ENCODE measurements at places on chromosomes 1 and 21. TPM values are rescaled to one million over a fixed set of nuclear protein-coding genes. Genes with fewer than 3 reads are reported as not detected.

The SEMA4A gene
- total RNA-seq = 28.9 TPM

The PDZK1IP1 gene
- 53.5 TPM for total RNA-seq

The IL12RB2 gene
- total RNA-seq = 0.89 TPM

The AMY2A gene
- total RNA-seq = 0.29 TPM

The UBXN10 gene
- total RNA-seq = 4.0 TPM

The VCAM1 gene
- total RNA-seq = 12.5 TPM

The CFAP126 gene
- total RNA-seq = 2.7 TPM

The LRRIQ3 gene
- total RNA-seq = not detected

The SPRR2D gene
- not detected for total RNA-seq

The RABGAP1L gene
- total RNA-seq = 79.7 TPM

The CFAP57 gene
- 4.2 TPM for total RNA-seq

The IBA57 gene
- 15.0 TPM for total RNA-seq

DNA sequence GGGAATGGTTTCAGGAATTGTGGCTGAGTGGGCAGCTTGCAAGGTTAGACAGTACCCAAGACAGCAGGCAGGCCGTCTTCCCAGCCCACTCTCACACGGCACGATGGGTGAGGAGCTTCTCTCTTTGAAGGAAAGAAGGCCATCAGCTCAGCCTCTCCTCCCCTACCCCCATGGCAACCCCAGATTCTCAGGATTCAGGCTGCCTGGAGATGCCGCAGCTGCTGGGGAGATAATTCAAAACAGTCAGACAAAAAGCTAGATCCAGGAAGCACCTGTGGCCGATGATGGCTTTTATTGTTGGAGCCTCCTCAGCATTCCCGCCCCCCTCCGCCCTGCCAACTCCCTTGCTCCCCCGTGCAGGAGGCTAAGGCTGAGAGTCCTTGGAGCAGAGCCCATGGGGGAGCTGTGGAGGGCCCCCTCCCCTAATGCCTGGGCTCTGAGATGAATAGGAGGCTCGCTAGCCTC lies 220.5 kb downstream of the TRABD2B start:
- no peak for DNase-seq

GRCh38 chr21:44019568-44019958 lies 7.5 kb downstream of the TRAPPC10 start:
- no peak for DNase-seq

GRCh38 chr1:55650444-55650843 lies 435.3 kb upstream of the USP24 start:
- DNase-seq = no peak

DNA sequence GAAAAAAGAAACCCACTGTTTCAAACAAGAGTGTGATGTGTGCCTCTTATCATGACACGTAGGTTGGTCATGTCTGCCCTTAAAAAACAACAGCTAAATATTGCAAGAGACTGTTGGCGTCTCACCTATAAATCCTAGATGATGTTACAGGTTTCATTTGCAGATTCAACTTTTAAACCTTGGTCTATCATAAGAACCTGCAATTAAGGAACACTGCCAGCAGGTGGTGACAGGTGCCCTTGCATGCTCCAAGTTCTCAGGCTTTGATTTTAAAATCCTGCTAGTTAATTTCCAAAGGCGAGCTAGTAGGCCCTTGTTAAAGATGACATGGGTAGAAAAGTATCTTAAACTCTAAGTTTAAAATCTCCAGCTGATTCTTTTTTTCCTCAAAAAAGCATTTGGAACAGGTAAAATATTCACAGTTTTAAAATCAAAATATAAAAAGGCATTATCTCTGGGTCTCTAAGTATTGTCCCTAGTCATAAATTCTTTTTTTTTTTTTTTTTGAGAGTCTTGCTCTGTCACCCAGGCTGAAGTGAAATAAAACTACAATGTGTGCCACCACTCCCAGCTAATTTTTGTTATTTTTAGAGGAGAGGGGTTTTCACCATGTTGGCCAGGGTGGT lies 39.1 kb downstream of the CLSTN1 start:
- DNase-seq = no peak

DNA sequence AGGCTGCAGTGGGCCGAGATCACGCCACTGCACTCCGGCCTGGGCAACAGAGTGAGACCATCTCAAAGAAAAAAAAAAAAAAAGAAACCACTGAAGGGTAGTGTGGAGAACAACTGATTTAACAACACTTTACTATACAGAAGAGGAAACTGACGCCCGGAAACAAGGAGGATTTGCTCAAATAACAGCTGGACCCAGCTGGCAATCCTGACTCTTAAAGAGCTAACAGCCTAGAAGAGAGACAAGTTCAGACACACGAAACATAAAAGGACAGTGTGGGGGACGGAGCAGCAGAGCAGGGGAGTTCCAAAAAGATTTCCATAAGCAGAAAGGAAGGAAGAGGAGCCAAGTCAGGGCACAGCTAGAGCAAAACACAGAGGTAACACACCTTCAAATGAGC lies 4.4 kb downstream of the ECHDC2 start:
- no peak for DNase-seq

- no peak for DNase-seq
These were observed 9.0 kb downstream of the DDX59 start for GRCh38 chr1:200660719-200661118.

GRCh38 chr1:225820522-225821120 lies 10.7 kb downstream of the EPHX1 start:
- DNase-seq = no peak

DNA sequence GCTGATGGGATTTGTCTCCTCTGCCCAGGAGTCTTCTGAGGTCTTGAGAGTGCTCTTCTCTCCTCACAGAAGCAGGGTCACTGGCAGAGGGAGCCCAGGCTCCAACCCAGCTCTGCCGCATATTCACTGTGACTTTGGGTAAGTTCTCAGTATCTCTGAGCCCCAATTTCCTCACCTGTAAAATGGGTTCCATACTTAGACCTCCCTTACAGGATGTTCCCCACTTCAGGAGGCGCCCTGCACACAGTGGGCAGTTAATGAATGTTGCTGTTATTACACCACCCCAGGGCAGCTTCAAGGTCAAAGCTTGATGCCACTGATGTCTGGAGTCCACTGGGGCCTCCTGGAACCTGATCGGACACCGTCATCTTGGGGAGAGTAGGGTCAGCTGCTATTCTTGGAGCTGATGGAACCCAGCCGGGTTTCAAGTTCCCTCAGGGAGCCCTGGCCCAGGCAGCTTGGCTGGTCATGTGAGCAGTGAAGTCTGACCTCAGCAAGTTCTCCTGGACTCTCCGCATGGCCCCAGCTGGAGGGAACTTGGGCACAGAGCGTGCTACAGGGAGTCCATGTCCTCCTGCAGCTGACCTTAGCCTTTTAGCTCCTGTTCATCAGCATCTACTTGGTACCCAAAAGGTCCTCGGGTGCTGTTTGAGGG lies 21.8 kb downstream of the COA7 start:
- DNase-seq = no peak

- DNase-seq = no peak
These were observed 85.1 kb downstream of the ZNF644 start for GRCh38 chr1:90936731-90937130.

- no peak for DNase-seq
These were observed 35.0 kb downstream of the MORN1 start for GRCh38 chr1:2356401-2356800.

- DNase-seq = peak; percentile 41
These were observed 13.7 kb upstream of the TENT5C start for GRCh38 chr1:117592155-117592554.

DNA sequence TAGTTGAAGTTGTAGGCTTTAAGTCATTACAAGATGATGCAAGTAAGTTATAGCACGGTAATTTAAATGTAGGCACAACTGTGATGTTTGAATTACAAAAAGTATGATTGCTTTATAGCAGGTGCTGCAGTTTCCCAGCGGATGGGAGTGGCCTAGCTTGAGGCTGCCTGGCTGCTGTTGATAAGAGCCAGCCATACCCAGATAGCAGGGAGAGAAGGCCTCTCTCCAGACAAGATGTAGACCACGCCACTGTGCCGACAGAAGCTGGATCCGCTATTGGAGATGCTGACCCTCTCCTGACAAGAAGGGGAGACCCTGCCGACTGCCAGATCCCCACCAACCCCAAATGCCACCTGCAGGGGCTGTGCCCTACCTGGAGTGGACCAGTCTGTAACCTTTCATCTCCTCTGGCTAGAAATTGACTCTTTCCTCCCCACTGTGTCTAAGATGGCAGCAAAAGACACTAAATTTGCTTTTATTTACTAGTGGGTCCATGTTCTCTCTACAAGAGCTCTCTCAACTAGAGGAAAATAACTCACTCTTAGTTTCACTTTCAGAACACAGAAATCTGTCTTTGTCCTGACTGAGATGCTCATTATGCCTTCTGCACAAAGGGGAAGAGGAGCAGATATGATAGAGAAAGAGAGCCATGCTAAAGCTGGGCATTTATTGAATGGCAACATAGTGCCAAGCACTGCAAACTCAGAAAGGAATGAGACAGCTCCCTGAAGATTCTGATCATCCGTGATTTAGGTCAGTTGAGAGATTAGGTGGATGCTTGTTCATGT lies 127.9 kb downstream of the URB2 start:
- no peak for DNase-seq

GRCh38 chr1:230263568-230264195 lies 162.4 kb downstream of the PGBD5 start:
- DNase-seq = no peak

- no peak for DNase-seq
These were observed 31.6 kb upstream of the DNAJC6 start for GRCh38 chr1:65277605-65278347.

DNA sequence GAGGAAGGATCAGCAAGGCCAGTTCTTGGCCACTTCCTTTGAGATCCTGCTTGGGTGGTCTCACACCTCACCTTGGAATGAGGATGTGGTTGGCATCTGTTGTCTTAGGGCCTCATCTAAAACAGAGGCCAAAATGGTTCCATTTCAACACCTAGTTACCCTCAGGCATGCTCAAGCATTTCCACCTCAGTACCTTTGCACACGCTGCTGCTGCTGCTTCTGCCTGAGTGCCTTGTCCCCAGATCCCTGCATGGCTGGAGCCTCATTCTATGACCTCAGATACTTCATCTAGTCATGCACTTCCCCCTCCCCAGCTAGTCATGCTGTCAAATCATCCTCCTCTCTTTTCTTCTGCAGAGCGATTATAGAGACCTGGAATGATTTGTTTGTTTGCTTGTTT lies 86.8 kb downstream of the ACTL8 start:
- no peak for DNase-seq

GRCh38 chr1:173669491-173669941 lies at the start of gene ANKRD45:
Gene ANKRD45, minus strand, starts transcription at chr1:173669851. Its CDS starts 10,433 bp downstream, at chr1:173659418.
- peak; percentile 51 for DNase-seq

DNA sequence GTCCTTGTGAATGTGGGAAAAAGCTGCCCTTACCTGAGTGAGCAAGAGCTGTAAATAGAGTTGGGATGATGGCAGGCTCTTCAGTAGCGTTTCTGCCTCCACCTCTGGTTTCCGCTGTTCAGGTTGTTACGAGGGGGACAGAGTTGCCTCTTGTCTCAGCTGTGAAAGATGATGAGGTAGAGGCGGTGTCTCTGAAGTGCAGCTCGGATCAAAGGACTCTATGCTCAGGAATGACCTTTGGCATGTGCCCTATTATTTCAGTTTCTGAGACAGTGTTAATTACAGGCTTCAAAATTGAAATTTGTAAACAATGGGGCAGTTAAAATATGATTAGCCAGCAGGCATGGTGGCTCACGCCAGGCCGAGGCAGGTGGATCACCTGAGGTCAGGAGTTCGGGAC lies 70.3 kb downstream of the VPS26C start:
- DNase-seq = no peak

- no peak for DNase-seq
These were observed 24.3 kb downstream of the RXRG start for GRCh38 chr1:165420655-165421054.

DNA sequence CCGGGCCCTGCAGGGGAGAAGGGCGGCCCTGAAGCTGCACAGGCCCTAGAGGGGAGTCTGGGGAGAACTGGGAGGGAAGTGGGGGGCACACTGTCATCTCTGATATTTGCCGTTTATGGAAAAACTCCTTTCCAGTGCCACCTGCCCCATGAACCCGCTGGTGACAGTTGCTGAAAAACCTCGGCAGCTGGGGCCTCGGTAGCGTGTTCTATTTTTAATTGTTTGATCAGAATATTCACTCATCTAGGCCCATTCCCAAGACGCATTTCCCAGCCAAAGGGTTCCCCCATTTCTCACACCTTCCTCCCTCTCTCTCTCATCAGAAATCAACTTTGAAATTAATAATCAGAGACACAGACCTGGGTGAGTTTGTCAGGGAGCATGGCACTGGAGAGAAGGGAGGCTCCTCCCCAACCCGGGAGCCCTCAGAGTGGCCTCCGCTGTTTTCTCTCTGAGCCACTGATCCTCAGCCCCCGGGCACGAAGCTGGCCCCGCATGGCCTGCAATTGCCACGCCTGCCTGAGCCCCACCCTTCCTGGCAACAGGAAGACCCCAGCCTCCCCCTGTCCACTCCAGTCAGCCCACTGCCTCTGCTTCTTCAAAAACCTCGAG lies 111.1 kb downstream of the CASZ1 start:
- no peak for DNase-seq

DNA sequence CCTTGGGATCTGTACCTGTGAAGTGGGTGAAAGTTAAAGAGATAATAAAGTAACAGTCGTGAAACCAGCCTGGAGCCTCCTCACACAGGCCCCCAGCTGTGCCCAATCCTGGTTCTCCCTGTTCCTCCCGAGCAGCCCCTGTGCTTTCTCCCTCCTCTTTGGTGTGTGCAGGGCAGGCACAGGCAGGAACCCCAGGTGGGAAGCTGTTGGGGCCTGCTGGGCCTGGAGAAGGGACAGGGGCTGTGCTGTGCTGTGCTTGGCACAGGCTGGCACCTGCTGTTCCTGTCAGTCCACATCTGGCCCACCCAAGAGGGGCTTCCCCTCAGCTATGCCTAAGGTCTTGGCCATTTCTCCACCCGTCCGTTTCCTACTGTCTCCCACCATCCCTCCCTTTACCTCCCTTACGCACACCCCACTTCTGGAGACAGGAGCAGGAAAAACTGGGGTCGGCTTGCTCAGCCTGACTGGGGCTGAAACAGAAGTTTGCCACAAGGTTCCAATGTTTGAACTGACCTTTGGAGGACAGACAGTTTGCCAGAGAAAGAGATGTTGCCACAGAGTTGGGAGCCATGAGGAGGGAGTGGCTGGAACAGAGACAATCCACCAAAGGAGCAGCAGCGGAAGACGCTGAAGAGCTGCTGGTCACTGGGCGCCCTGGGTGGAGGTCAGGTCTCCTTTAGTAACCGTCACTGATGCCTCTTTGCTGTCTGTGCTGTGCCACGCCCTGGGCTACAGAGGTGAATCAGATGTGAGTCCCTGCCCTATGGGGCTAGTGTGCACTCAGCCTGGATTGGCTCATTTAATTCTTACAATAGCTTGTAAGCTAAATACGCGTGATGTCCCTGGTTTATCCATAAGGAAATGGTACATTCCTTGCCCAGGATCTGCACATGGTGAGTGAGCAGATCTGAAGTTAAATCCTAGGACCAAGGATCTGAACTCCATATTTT lies 18.8 kb upstream of the ARTN start:
- DNase-seq = no peak

GRCh38 chr1:27666791-27667254 lies 5.2 kb downstream of the IFI6 start:
- DNase-seq = no peak

- no peak for DNase-seq
These were observed 44.1 kb upstream of the SIM2 start for GRCh38 chr21:36654796-36655325.
